Stimulated activated CD4-positive, alpha-beta T cell treated with anti-CD3 and anti-CD28 coated beads, Interleukin-1b, Interleukin-23, amount 100 ng/mL, for 1 hour (primary cell): ENCODE measurements at places on chromosomes 3 and 15.

- no peak for DNase-seq
Observed at GRCh38 chr15:67825881-67826716, 790 bp downstream of the SKOR1 start.

- no peak for DNase-seq
Observed at GRCh38 chr3:354432-354831, 157.9 kb downstream of the CHL1 start.

DNA sequence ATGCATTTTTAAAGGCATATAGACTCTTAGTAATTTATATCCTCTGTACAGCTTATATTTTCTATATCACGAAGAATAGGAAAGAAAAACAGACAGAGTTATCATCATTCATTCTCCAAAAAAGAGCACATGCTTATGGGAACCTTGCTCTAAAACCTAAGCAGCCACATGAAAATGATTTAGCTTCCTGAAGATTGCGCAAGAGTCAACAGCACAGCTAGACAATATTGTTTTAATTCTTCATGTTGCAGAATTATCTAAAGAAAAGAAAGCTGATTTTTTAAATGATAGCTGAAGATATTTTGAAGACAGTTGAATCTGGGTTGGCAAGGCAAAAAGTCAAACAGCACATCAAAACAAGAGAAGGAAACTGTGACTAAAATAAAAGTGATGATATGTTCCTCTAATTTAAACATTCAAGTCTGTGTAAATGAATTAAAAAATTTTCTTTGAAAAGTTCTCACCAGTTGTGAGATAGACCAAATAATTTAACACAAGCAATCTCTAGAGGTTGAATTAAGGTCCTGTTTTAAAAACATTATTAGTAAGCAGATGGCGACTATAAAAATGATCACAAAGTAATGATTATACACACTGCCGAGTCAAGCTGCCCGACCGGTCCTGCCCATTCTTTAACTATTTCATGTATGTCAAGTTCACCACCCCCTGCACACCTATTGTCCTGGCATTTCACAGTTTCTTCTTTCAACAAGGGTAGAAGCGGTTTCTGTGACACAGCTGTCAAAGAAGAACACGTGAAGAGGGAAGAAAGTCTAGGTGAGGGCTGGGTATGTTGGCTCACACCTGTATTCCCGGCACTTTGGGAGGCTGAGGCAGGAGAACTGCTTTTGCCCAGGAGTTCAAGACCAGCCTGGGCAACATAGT, 74.2 kb upstream of the BHLHE40 start:
- no peak for DNase-seq

GRCh38 chr15:101203607-101204189, 48.1 kb downstream of the CHSY1 start:
- DNase-seq, result no peak

DNA sequence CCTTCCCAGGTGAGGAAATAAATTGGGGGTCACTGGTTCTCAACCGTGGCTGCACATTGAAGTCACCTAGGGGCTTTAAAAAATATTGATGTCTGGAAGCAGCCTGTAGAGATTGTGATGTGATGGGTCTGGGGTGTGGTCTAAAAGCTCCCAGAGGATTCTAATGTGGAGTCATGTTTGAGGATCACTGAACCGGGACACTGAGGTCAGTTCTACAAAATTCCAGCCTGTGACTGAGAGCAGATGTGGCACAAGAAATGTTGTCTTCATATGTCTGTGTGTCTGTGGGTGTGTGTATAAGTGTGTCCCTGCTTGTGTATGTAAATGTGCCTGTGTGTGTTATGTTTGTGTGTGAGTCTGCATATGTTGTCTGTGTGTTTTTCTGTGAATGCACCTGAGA, 79.9 kb downstream of the TLE3 start:
- no peak for DNase-seq

- DNase-seq, result no peak
Observed at GRCh38 chr3:136513367-136513766, 238.8 kb downstream of the STAG1 start.

DNA sequence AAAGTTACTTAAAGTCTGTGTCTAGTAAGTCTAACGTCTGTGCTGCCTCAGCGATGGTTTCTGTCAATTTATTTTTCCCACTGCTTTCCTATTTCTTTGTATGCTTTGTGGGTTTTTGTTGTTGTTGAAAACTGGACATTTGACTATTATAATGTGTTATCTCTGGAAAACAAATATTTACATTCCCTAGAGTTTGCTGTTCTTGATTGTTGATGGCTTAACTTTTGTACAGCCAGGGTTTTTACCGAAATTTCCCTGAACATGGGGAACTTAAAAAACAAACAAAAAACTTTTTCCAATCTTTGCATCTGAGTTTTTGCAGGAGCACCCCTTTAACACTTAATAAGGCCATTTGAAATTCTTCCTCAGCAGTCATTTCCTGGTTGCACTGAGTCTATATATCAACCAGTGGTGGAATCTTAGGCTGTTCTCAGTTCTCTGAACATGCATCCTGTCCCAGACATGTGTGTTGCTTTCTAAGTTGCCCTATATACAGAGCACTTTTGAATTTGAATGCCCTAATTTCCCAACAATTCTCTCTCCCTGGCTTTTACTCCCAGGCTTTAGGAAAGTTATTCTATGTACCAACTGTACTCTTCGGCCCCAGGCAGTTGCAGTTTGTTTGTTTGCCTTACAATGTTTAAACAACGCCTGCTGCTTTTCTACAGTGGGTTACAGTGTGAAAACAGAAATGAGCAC, 11.8 kb upstream of the PIAS1 start:
- DNase-seq, result no peak

GRCh38 chr3:9808345-9809037, 1.6 kb upstream of the TTLL3 start:
- no peak for DNase-seq

DNA sequence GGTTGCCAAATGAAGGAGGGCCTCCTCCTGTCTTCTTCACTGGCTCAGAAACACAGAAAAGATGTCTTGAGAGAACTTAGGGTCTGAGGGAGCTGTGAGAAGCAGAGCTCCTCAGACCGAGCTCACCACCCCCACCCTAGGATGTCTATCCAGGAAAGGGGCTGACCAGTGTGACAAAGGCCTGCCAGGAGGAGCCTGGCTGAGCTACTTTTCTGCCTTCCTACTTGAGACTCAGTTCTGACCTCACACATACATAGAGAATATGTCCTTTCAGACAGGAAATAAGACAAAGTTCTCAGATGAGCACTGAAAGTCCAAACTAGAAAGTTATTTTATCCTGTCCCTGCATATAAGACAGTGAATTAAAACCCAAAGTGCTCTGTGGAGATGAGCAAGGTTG, 54.5 kb downstream of the KIF9 start:
- DNase-seq, result no peak

GRCh38 chr3:119315600-119316312, 21.6 kb downstream of the ARHGAP31 start:
- no peak for DNase-seq

DNA sequence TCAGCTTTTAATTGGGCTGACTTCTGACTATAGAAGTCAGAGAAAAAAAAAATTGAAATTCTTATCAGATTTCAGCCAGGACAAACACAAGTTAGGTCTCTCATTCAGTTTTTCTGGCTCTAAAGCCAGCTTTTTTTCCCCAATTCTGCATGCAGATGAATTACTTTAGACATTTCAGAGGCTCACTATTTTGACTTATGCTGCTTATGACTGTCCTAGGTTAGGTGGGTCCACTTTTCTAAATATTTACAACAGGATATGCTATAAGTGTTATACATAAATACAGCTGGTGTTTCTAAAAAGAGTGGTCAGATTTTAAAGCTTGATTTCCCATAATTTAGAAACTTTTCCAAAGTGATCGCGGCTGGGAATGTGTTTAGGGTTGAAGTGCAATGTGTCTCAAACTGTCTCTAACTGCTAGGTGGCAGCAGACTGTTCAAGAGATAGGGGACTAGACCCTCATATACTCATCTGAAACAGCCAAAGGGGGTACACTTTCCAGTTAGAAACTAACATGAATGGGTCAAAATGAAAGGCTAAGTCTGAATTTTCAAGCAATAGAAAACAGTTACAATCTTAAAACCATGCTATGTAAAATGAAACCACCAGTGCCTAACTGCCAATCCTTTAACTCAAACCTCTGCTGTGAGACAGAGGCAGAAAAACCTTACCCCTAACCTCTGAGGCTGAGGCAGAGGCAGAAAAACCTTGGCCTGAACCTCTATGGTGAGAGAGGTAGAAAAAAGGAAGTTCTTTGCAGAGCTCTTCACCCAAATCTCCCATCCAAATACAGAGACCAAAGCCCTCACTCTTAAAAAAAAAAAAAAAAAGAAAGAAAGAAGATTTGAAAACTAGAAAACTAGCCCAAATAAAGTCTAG, 596.0 kb downstream of the NTRK3 start:
- no peak for DNase-seq
